ENCODE measurements at places on chromosomes 11 and 22. TPM values are rescaled to one million over a fixed set of nuclear protein-coding genes. Genes with fewer than 3 reads are reported as not detected.

DNA sequence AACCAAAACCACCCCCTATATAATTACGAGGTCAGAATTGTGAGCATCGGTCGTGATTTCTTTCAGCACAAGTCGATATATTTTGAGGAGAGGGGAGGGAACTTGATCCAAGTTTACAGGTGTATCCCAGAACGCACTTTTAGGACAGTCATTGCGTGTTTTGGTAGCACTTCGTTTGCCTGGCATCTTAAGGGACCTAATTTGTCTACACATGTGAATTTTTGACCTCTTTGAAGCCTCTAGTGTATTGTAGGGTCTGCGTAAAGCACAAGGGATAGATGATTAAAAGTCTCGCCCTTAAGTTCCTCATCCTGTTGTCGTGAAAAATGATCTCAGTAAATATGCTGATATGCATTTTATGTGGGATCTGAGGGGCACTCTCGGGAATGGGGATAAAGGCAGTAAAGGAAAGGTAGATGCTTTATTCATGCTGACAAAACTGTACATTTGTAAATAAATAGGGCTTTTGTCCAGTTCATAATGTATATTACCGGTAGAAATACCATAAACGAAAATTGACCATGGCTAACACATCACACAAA lies 632 bp upstream of the CCDC34 start:
- DNase-seq, result no peak

TOP3B gene
- 13.5 TPM for total RNA-seq

PANX2 gene
- 0.89 TPM for total RNA-seq

DNA sequence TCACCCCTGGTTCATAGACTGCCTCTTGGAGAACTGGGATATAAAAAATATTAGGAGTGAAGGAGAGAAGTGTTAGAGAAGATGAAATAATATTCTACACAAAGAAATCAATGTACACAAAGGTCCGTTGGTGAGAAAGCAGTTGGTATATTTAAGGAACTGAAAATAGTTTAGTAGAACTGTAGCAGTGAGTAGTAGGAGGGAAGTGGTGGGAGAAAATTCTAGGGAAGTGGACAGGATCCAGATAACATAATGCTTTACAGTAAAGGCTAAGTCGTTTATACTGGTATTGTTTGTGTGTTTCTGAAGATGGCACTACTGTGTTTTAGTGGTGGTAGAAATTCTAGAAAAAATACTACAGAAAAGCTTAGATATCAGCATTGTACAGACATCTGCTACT lies 120.8 kb upstream of the CHORDC1 start:
- no peak for DNase-seq

- DNase-seq, result no peak
These were observed 165.1 kb downstream of the MSANTD4 start for GRCh38 chr11:105856954-105857353.

DNA sequence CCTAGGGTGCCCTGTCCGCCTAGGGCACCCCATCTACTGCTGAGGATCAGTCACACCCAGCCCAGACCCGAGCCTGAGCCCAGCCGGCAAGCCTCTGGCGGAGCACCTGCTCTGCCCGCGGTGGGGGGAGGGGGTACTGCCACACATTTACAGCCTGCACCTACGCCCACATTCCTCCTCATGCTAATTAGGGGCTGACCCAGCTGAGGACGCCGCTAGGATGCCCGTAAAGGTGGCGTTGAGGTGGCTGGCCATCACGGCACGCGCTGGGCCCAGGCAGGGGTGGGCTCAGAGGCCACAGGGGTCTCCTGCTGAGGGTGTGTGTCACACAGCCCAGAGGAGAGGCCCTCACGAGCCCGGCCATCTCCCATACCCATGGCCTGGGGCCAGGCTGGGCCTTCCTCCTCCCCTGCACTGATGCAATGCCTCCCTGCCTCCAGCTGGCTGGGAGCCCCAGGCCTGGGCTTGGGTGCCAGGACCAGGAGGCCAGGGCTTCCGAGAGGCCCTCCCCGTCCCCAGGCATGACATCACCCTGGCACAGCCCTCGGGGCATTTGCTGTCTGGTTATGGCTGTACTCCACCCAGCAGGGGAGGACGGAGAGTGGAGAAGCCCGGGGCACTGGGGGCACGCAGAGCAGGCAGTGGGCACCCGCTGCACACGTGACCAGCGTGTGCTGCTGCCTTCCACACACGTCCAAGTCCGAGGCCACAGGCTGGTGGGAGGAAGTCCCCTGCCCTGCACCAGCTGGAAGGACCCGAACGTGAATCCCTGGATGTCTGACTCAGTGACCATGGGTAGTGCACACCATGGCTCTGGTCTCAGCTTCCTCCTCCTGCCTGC lies 12.7 kb downstream of the DUSP8 start:
- DNase-seq, result peak; percentile 91

- peak; percentile 86 for DNase-seq
These were observed 9.1 kb downstream of the PRR33 start for GRCh38 chr11:1882265-1883238.

CCDC73 gene
- not detected for total RNA-seq

ABCC8 gene
- total RNA-seq, result 1.9 TPM

SLC6A5 gene
- not detected for total RNA-seq

Data from left cardiac atrium (tissue), 4 donors.